CD8-positive, alpha-beta memory T cell (primary cell): ENCODE measurements at places on chromosomes 1 and 21. TPM values are rescaled to one million over a fixed set of nuclear protein-coding genes. Genes with fewer than 3 reads are reported as not detected.
A peak's percentile ranks its signal among the peaks of the same experiment; 100 is the strongest.

ALX3 gene
- total RNA-seq: not detected

SLAMF7 gene
- total RNA-seq: 97.4 TPM

KIF2C gene
- 41.4 TPM for total RNA-seq

GBP2 gene
- total RNA-seq: 165 TPM

CLCA1 gene
- not detected for total RNA-seq

SRP9 gene
- total RNA-seq: 339 TPM

- H3K27ac ChIP-seq: no peak overlapping the region
- DNase-seq: no peak
- H3K36me3 ChIP-seq: no peaks in the 10 kb centered on the region
- no peak overlapping the region for H3K4me3 ChIP-seq
Observed at GRCh38 chr1:59237900-59238299, 59.0 kb upstream of the FGGY start.

DNA sequence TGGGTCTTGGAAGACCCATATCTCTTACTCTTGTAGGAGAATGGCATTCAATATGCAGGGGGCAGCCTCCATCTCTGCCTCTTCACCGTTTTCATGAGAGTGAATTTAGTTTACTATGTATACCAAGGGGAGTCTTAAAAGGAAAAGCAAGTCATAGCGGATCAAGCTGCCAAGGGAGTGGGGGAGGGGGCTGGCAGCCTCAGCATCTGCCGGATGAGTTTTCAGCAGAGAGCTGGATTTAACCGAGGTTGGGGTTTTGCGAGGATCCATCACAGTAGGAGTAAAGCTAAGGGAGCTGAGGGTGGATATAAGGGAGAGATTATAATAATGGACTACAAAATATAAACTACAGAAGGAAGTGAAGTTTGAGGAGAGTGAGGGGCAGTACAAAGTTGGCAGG lies 9.9 kb downstream of the CD160 start:
- no peak overlapping the region for H3K4me3 ChIP-seq
- H3K4me1 ChIP-seq: no peaks in the 10 kb centered on the region
- no peak for DNase-seq
- H3K27me3 ChIP-seq: no peaks in the 10 kb centered on the region

DNA sequence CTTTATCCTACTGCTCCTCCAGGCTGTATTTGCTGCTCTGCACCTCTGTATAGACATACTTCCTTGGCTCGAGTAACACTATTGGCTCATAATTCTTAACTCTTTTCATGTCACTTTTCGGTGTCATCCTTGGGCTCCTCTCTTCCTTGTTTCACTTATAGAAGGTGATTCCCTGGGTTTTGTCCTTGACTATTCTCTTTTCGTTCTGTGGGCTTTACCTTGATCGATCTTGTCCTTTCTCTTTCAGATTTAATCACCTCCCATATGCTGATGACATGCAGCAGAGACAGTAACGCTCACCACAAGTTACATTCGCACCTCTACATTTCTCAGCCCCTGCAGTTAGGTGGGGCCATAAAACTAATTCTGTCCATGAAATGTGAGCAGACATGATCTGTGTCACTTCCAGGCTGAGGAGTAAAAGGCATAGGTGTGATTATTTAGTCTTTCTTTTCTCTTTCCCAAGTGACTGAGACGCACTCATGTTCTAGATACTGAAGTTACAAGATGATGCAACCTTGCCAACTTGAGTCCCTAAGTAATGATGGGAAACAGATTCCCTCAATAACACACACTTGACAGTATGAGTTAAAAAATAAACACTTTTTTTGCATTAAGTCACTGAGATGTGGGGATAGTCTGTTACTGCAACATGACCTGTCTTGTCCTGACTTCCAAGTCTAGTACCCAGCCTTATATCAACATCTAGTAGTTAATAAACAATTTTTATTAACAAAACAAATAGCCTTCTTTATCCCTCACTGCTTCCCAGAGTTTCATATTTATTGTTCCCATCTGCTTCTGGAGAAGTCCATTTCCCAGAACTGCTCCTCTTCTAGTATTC lies 49.9 kb upstream of the HAO2 start:
- no peak overlapping the region for H3K27ac ChIP-seq
- peaks cover 4% of the 10 kb centered on the region for H3K4me1 ChIP-seq
- H3K4me3 ChIP-seq: no peak overlapping the region
- H3K27me3 ChIP-seq: no peaks in the 10 kb centered on the region
- H3K36me3 ChIP-seq: no peaks in the 10 kb centered on the region

- H3K4me1 ChIP-seq: peaks cover 6% of the 10 kb centered on the region
- H3K4me3 ChIP-seq: no peak overlapping the region
- H3K36me3 ChIP-seq: no peaks in the 10 kb centered on the region
- H3K27ac ChIP-seq: no peak overlapping the region
Observed at GRCh38 chr1:59699227-59699847, 115.4 kb upstream of the HOOK1 start.

- no peak overlapping the region for H3K27ac ChIP-seq
- no peak overlapping the region for H3K4me3 ChIP-seq
- no peaks in the 10 kb centered on the region for H3K27me3 ChIP-seq
- no peak for DNase-seq
- no peaks in the 10 kb centered on the region for H3K4me1 ChIP-seq
- no peaks in the 10 kb centered on the region for H3K36me3 ChIP-seq
Observed at GRCh38 chr1:171180670-171181069, 4.4 kb upstream of the FMO2 start.

- H3K36me3 ChIP-seq: peaks cover 19% of the 10 kb centered on the region
- no peak overlapping the region for H3K4me3 ChIP-seq
- no peak overlapping the region for H3K27ac ChIP-seq
- H3K27me3 ChIP-seq: no peaks in the 10 kb centered on the region
- no peak for DNase-seq
Observed at GRCh38 chr1:112687361-112687760, 12.9 kb downstream of the MOV10 start.

DNA sequence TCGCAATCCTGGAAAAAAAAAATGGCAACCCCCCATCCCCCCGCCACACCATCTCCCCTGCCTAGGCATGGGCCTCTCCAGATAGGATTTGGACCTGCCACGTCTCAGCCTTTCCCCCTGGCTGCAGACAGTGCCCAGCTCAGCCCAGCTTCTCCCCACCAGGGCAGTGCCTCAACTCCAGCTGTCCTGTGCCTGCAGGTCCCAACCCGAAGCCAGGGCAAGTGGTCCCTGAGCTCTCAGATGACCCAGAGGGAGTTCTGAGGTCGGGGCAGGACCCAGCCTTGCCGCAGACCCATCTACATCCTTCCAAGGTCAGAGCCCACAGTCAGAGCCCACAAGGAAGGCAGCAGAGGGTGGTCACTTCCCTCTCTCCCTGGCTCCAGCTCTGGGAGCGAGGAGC lies 86.7 kb upstream of the POU3F1 start:
- H3K27ac ChIP-seq: no peak overlapping the region
- no peaks in the 10 kb centered on the region for H3K4me1 ChIP-seq
- no peak overlapping the region for H3K4me3 ChIP-seq
- no peak for DNase-seq
- no peaks in the 10 kb centered on the region for H3K36me3 ChIP-seq

DNA sequence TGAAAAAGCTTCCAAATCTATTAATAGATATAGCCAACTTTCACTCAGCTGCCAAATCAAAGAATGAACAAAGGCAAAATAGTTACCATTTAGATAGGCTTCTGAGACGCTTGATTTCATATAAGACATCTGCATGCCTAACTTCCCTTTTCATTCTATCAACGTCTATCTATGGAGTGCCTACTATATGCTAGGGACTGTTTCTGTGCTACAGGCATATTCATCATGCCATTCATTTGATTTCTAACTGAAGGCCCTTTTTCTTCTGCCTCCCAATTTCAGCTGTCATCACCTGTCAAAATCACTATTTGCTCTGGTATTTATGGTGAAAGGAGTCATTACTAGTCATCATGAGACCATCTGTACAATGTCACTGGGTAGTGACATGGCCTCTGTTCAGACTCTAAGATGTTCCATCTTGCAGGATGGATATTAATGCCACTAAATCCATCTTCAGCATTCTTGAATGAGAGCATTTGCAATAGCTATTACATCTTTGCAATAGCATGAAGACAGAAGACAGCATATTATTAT lies 4.3 kb upstream of the KRTAP13-1 start:
- H3K4me1 ChIP-seq: no peaks in the 10 kb centered on the region
- H3K27me3 ChIP-seq: no peaks in the 10 kb centered on the region
- no peak overlapping the region for H3K4me3 ChIP-seq
- H3K36me3 ChIP-seq: no peaks in the 10 kb centered on the region

GRCh38 chr1:32448773-32449456 lies 16.0 kb upstream of the ZBTB8B start:
- H3K4me1 ChIP-seq: no peaks in the 10 kb centered on the region
- peak overlapping the region; percentile 39 for H3K27ac ChIP-seq

- H3K27me3 ChIP-seq: no peaks in the 10 kb centered on the region
- no peak overlapping the region for H3K4me3 ChIP-seq
Observed at GRCh38 chr1:246801241-246802020, 77.2 kb downstream of the SCCPDH start.

DNA sequence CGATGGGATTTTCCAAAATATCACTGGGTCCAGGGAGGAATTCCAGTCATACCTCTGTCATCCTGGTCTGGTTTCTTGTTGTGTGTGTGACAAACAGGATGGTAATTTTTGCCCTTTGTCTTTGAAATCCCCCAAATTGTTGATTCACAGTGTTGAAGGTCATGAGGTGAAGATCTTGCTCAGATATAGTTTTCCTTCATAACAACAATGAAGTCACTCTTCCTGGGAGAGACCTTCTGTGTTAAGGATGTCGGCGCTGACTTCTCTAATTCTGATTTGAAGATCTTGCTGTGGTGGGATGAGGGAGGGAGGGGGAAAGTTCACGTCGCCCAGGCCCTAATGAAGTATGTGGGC lies 32.2 kb upstream of the MPZL1 start:
- H3K36me3 ChIP-seq: peaks cover 83% of the 10 kb centered on the region
- no peaks in the 10 kb centered on the region for H3K27me3 ChIP-seq
- H3K27ac ChIP-seq: no peak overlapping the region
- peaks cover 4% of the 10 kb centered on the region for H3K4me1 ChIP-seq

GRCh38 chr1:1255078-1255477 lies 8.6 kb upstream of the C1QTNF12 start:
- peaks cover 5% of the 10 kb centered on the region for H3K36me3 ChIP-seq
- no peaks in the 10 kb centered on the region for H3K27me3 ChIP-seq
- H3K4me3 ChIP-seq: no peak overlapping the region

GRCh38 chr1:95201905-95202304 lies 32.1 kb upstream of the RWDD3 start:
- peaks cover 3% of the 10 kb centered on the region for H3K27me3 ChIP-seq
- H3K4me1 ChIP-seq: no peaks in the 10 kb centered on the region
- H3K4me3 ChIP-seq: no peak overlapping the region
- H3K27ac ChIP-seq: no peak overlapping the region
- no peak for DNase-seq
- no peaks in the 10 kb centered on the region for H3K36me3 ChIP-seq

- H3K36me3 ChIP-seq: no peaks in the 10 kb centered on the region
- peaks cover 21% of the 10 kb centered on the region for H3K4me1 ChIP-seq
- H3K27ac ChIP-seq: no peak overlapping the region
- no peak for DNase-seq
- peaks cover 63% of the 10 kb centered on the region for H3K27me3 ChIP-seq
- H3K4me3 ChIP-seq: peak overlapping the region; percentile 64
Observed at GRCh38 chr1:152110860-152111514, 4.3 kb downstream of the TCHH start.
